ENCODE measurements at places on chromosomes 13 and 19.

- DNase-seq = peak; percentile 10
- H3K4me3 ChIP-seq = no peak overlapping the region
- H3K36me3 ChIP-seq = peaks cover 17% of the 10 kb centered on the region
- H3K27ac ChIP-seq = no peak overlapping the region
These were observed 65.3 kb upstream of the ZNF681 start for GRCh38 chr19:23823952-23824389.

DNA sequence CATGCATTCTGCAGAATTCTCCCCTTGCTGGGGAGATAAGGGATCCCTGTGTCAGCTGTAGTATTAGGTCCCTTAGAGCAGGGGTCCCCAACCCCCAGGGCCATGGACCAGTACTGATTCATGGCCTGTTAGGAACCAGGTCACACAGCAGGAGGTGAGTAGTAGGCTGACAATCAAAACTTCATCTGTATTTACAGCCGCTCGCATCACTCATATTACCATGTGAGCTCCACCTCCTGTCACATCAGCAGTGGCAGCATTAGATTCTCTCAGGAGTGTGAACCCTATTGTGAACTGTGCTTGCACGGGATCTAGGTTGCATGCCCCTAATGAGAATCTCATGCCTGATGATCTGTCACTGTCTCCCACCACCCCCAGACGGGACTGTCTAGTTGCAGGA, 37.9 kb downstream of the CPAMD8 start:
- H3K27ac ChIP-seq = no peak overlapping the region
- H3K4me3 ChIP-seq = no peak overlapping the region
- DNase-seq = no peak
- no peaks in the 10 kb centered on the region for H3K27me3 ChIP-seq

DNA sequence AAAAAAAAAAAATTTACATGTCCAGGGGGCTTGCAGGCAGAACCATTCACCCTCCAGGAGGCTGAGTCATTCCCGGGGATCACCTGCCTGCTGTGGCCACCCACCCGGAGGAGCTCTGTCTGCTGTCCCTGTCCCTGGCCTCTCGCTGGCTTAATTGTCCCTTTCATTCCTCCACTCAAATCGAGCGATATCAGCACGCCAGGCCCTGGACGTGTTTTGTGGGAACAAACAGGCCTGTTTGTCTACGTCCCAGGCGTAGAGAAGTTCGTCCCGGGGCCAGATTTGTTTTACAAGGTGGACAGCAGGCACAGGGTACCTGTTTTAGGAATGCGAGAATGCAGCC, 21.2 kb downstream of the SULT2B1 start:
- no peak for DNase-seq
- no peaks in the 10 kb centered on the region for H3K36me3 ChIP-seq
- no peaks in the 10 kb centered on the region for H3K4me1 ChIP-seq

GRCh38 chr19:5447700-5448311, 7.4 kb upstream of the ZNRF4 start:
- H3K27ac ChIP-seq = no peak overlapping the region
- no peaks in the 10 kb centered on the region for H3K4me1 ChIP-seq
- H3K27me3 ChIP-seq = peaks cover 28% of the 10 kb centered on the region
- no peak overlapping the region for H3K4me3 ChIP-seq
- no peaks in the 10 kb centered on the region for H3K36me3 ChIP-seq

- H3K4me3 ChIP-seq = no peak overlapping the region
- no peaks in the 10 kb centered on the region for H3K36me3 ChIP-seq
- peaks cover 6% of the 10 kb centered on the region for H3K4me1 ChIP-seq
These were observed 311.6 kb downstream of the KCNRG start for GRCh38 chr13:50326811-50327210.

- no peak for DNase-seq
- peaks cover 60% of the 10 kb centered on the region for H3K36me3 ChIP-seq
- no peaks in the 10 kb centered on the region for H3K4me1 ChIP-seq
- no peak overlapping the region for H3K27ac ChIP-seq
- no peaks in the 10 kb centered on the region for H3K27me3 ChIP-seq
- H3K4me3 ChIP-seq = no peak overlapping the region
These were observed 26.2 kb downstream of the ZNF160 start for GRCh38 chr19:53076984-53077383.

DNA sequence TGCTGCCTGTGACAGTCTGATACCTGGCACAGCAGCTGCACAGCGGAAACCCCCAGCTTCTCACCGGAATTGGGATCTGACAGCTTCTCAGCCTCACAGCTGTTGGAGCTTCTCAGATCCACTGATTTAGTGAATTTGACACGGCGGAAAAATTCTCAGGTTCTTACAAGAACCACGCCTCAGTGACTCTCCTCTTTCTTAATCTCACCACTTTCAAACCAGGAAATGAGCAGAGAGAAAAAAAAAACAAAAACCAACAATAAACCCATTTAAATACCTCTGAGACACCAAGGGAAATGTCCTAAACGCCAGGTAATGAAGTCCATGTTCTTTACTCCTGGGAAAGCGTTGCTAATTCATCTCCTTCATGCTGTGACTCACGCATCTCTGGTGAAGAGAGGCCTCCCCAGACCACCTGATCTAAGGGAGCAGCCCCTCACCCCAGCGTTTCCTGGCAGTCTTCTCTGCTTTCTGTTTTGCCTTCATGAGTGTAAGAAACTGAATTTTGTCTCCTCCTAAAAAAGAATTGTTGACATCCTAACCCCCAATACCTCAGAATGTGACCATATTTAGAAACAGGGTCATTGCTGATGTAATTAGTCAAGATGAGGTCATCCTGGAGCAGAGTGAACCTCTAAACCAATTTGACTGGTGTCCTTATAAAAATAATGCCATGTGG, 15.9 kb upstream of the IZUMO2 start:
- DNase-seq = no peak
- no peaks in the 10 kb centered on the region for H3K36me3 ChIP-seq
- peaks cover 11% of the 10 kb centered on the region for H3K27me3 ChIP-seq
- H3K4me1 ChIP-seq = no peaks in the 10 kb centered on the region

GRCh38 chr13:29909081-29909730, 58.8 kb upstream of the UBL3 start:
- H3K27ac ChIP-seq = no peak overlapping the region
- H3K4me3 ChIP-seq = no peak overlapping the region
- no peaks in the 10 kb centered on the region for H3K27me3 ChIP-seq
- DNase-seq = no peak

GRCh38 chr13:40518481-40518882, 148.0 kb downstream of the FOXO1 start:
- peak overlapping the region; percentile 70 for H3K27ac ChIP-seq
- DNase-seq = peak; percentile 76
- H3K36me3 ChIP-seq = no peaks in the 10 kb centered on the region
- peaks cover 74% of the 10 kb centered on the region for H3K4me1 ChIP-seq

GRCh38 chr13:44404261-44405132, 30.9 kb downstream of the SERP2 start:
- no peak for DNase-seq
- H3K4me1 ChIP-seq = no peaks in the 10 kb centered on the region
- H3K27me3 ChIP-seq = peaks cover 12% of the 10 kb centered on the region
- no peaks in the 10 kb centered on the region for H3K36me3 ChIP-seq

DNA sequence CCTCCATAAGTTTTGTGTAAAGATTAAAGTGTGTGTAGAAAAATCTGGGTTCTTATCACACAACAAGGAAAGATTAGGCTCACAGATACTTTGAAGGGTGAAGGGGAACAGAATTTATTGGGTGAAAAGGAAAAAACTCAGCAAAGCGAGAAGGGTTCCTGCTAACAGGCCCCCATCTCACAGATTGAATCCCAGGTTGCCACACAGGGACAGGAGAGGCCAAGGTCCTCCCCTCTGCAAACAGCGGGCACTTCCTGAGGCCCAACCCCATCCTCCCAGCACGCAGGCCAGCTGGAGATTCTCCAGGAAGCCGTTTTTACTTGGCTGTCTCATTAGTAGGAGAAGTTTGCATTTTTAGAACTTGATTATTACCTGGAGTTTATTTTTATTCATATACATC, 15.2 kb upstream of the ERCC5 start:
- H3K4me3 ChIP-seq = no peak overlapping the region
- no peaks in the 10 kb centered on the region for H3K4me1 ChIP-seq
- H3K27ac ChIP-seq = no peak overlapping the region
- no peaks in the 10 kb centered on the region for H3K27me3 ChIP-seq
- H3K36me3 ChIP-seq = peaks cover 5% of the 10 kb centered on the region

DNA sequence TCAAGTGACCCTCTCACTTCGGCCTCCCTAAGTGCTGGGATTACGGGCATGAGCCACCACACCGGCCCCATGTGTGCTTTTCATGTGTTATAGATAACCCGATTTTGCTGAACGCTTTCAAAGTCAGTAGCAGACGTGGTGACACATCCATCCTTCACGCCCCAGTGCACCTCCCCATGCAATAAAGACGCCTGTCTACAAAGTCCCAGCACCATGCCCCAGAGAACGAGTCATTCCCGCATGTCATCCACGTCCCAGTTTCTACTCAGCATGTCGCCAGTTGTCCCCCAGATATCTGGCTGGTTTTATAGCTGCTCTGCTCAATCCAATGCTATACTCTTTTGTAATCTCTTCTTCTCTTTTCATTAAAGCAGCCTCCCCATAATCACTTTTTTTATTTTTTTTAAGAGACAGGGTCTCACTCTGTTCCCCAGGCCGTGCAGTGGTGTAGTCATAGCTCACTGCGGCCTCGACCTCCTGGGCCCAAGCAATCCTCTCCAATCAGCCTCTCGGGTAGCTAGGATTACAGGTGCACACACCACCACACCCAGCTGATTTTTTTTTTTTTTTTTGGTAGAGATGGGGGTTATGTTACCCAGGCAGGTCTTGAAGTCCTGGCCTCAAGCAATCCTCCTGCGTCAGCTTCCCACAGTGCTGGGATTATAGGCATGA, 42.5 kb downstream of the DNM2 start:
- peaks cover 9% of the 10 kb centered on the region for H3K36me3 ChIP-seq
- H3K27me3 ChIP-seq = no peaks in the 10 kb centered on the region
- peak overlapping the region; percentile 74 for H3K4me3 ChIP-seq
- H3K27ac ChIP-seq = peak overlapping the region; percentile 73
- peak; percentile 34 for DNase-seq

DNA sequence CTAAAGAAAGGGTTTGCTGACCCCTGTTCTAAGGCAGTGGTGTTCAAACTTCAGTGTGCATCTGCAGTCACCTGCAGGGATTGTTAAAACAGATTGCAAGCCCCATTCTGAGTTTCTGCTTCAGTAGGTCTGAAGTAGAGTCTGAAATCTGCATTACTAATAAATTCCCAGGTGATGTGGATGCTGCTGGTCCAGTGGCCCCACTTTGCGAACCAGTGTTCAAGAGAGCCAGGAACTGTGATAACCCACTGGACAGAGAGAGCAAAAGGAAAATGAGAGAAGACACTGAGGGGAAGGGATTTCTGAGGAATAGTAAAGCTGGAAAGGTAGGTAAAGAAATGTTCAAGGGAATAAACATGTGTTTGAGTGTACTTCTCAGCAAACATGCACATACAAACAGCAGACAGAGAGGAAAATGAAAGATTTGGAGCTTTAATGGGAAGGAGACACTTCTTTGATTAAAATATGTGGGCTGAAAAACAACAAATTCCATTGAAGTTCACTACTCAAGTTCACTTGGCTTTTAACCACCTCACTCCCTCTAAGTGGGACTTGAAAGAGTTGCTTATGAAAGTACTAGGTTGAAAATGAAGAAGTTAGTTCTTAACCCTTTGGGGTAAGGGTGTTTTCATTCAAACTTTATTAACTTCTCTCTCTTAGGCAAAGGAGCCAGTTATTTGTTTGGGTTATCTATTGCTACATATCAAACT, 26.4 kb upstream of the FAM216B start:
- no peak overlapping the region for H3K4me3 ChIP-seq
- no peak for DNase-seq
- peaks cover 38% of the 10 kb centered on the region for H3K27me3 ChIP-seq
- H3K27ac ChIP-seq = no peak overlapping the region
- H3K4me1 ChIP-seq = no peaks in the 10 kb centered on the region
- no peaks in the 10 kb centered on the region for H3K36me3 ChIP-seq

DNA sequence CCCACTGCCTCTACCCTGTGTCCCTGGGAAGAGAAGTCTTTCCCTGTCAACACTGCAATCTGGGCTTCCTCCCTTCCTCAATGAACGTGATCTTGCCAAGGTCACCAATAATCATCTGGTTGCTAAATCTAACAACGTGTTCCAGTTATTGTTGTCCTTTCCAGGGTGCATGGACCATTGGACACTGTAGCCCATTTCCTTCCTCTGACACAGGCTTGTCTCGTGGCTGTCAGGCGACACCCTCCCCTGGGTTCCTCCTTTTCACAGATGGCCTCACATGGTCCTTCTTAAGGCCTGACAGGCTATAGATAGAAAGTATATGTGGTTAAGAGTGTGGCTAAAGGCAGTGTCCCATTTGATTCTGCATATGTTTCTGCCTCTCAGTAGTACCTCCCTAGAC, 67.7 kb upstream of the STARD13 start:
- no peak overlapping the region for H3K4me3 ChIP-seq
- no peak for DNase-seq
- no peak overlapping the region for H3K27ac ChIP-seq
- peaks cover 60% of the 10 kb centered on the region for H3K27me3 ChIP-seq
- H3K4me1 ChIP-seq = no peaks in the 10 kb centered on the region

DNA sequence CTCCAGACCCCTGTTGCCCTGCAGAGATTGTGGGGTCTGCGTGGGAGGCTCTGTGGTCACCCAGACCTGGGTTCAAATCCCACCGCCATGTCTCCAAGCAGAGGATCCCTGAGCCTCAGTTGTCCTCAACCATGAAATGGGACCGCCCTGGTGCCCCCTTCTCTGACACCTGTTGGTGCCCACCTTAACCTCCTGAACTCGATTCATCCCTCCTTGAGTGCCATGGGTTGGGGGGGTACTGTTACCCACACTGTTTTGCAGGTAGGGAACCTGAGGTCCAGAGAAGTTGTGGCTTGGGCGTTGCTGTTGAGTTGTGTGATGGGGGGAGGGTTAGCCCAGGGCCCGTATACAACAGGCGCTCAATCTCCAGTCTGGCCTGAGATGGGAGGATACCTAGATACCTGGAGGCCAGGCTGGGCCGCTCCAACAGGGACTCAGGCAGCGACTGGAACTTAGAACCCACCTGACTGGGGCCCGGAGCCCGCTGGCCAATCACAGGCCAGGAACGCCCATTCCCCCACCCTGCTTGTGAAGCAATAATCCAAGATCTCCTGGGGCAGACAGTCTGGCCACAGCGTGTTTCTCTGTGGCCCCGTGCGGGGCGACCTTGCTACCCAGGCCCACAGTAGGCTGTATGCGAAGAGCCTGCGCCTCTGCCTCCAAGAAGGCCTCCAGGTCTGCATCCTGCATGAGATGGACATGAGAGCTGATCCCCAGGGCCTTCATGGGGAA, 2.8 kb downstream of the ARID3A start:
- H3K27me3 ChIP-seq = no peaks in the 10 kb centered on the region
- H3K27ac ChIP-seq = no peak overlapping the region
- H3K36me3 ChIP-seq = peaks cover 3% of the 10 kb centered on the region
- H3K4me3 ChIP-seq = no peak overlapping the region
- DNase-seq = no peak
